ENCODE measurements at places on chromosomes 6 and 20. TPM values are rescaled to one million over a fixed set of nuclear protein-coding genes. Genes with fewer than 3 reads are reported as not detected.

DNA sequence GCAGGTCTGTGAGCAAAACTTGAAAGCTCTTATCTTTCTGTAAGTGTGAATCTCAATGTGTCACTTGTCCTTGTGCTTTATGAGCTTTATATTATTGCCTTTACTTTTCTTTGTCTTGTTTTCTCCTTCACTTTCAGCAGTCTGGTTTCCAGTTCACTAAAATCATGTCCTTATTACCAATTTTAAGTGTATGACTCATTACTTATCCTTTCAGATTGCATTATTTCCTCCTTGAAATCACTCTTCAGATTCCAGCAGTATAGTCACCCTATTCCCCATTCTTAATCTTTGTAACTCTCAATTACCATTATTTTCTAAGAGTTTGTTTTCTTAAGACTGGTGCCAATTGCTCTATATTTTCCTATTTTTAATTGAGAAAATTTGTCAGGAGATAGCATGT lies 117.4 kb upstream of the GRIK2 start:
- DNase-seq = peak; percentile 1

- peak; percentile 23 for DNase-seq
Observed at GRCh38 chr6:56595490-56596122, 47.1 kb downstream of the DST start.

Gene CST4
- not detected for total RNA-seq

Gene MYBL2
- total RNA-seq = 6.2 TPM

Gene FAM209B
- 0.60 TPM for total RNA-seq
